Mammary epithelial cell (primary cell): ENCODE measurements at places on chromosomes 12 and 14. TPM values are rescaled to one million over a fixed set of nuclear protein-coding genes. Genes with fewer than 3 reads are reported as not detected.

DNA sequence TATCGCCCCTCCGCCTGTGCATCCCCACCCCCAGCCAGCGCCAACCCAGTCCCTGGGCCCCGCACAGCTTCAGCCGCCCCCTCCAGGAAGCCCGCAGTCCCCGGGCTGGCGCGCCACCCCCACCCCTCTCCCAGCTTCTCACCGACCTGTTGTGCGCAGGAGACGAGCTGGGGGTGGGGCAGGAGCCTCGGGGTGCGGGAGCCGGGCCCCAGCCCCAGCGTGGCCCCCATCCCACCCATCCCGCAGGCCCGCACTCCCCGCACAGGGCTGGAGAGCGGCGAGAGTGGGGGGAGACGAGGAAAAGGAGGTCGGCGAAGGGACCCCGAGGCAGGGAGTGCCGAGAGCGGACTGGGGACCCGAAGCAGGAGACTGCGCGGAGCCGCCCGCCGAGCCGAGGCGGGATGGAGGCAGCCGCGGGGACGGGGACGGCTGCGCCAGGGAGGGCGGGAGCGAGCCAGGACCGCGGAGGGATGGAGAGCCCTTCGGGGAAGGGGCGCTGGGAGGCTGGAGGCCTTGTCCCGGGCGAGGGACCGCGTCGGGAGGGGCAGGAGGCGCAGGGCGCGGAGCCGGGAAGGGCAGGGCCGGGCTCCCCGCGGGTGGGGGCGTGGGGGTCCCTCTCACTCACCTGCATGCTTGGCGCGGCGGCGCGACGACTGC is 498 bp downstream of the PIANP start:
- DNase-seq, result no peak

- DNase-seq, result no peak
These were observed 24.7 kb downstream of the RNF34 start for GRCh38 chr12:121424624-121424975.

DNA sequence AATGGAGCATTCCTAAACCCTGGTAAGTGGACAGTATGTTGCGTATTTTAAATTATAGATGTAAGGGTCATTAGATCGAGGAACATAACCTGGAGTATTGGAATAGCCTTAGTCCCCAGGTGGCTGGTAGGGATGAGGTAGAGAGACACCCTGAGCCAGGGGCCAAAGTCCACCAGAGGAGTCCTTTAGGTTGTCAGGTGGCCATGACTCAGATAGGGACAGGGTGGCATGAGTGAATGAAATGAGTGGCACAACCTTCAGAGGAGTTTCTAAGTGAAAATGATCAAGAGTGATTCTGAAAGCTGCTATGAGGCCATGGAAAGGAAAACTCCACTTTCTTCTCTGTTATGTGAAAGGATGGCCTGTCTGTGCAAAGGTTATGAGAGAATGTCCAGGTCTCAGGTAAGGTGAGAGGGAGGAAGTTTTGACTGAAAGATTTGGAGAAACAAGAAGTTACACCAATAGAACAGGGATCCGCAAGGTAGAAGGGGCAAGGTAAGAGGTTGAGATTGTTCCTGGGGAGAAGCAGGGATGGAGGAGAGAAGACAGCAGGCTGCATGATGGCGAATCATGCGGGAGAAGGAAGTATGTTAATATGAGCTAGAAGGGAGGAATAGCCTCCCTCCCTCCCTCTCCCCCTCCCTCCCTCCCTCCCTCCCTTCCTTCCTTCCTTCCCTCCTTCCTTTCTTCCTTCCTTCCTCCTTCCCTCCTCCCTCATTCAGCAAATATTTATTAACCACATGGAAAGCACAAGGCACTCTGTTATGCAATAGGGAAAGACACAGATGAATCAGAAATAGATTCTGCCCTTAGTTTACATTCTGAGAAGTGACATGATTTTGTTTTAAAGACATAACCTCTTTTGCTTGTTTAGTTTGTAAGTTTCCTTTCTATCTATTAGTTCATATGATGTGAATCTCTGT is 14.0 kb upstream of the RIPK3 start:
- peak; percentile 79 for DNase-seq

The CLEC7A gene
- not detected for total RNA-seq

GRCh38 chr12:52082026-52082668 is 2.6 kb downstream of the SMIM41 start:
- no peak for DNase-seq

GRCh38 chr12:64669270-64669842 is 59.1 kb downstream of the RASSF3 start:
- peak; percentile 17 for DNase-seq

- DNase-seq, result peak; percentile 6
These were observed 12.8 kb downstream of the STX2 start for GRCh38 chr12:130826151-130826801.

The SIX4 gene
- 10.7 TPM for total RNA-seq

- no peak for DNase-seq
These were observed 15.0 kb upstream of the EMP1 start for GRCh38 chr12:13181375-13182070.

The C3AR1 gene
- total RNA-seq, result 0.17 TPM

The IGFBP6 gene
- total RNA-seq, result 125 and 141 TPM in 2 replicates

- DNase-seq, result no peak
These were observed 165.4 kb downstream of the PAWR start for GRCh38 chr12:79525357-79525756.

The GPRC5A gene
- 8.1 and 15.3 TPM in 2 replicates for total RNA-seq

The MAP1LC3B2 gene
- total RNA-seq, result 2.9 and 8.0 TPM in 2 replicates

The EDDM3A gene
- not detected in 2 replicates for total RNA-seq

DNA sequence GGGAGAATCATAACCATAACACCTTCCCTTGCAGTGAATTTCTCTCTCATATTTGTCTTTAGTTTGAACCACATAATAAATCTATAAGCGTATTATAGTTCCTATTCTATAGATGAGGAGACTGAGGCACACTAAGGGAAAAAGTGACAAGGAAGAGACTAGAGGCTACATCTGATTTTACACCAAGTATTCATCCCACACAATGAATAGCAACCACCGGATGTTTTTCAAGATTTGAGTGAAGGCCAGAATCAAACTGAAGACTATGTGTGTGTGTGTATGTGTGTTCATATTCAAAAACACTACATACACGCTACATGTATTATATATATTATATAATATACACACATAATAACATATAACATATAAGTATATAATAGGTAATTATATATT is 4.7 kb downstream of the ASB2 start:
- no peak for DNase-seq

- no peak for DNase-seq
These were observed 435.0 kb downstream of the NELL2 start for GRCh38 chr12:44441155-44441554.

- DNase-seq, result no peak
These were observed 4.1 kb downstream of the ISCU start for GRCh38 chr12:108566452-108566851.

DNA sequence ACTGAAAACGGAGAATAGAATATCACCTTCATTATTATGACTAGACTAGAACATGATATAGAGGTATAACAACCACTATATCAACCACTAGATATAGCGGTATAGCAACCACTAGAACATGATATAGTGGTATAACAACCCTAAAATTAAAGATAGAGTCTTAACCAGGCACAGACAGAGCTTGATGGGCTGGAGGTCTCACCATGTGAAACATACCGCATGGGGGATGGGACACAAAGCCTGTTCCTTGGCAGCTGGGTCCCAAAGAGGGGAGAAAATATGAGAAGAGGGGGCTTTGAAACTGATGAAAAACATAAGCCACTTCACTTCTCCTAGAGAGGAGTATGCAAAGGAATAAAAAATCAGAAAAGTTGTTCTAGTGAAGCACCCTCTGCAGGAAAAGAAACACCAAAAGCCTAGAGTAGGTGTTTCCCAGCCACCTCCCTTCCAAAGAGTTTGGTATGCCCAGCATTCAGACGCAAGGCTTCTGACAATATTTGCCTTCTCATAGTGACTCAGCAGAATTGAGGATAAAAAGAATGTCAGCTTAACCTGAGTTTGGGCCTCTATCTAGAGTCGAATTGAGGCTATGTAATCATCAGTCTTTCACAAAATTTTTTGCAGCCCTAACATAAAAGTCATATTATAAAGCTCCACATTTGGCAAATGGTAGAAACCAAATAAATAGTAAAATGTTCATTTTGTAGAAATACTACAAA is 316.4 kb downstream of the NOVA1 start:
- DNase-seq, result peak; percentile 3

The SPIC gene
- not detected for total RNA-seq

- no peak for DNase-seq
These were observed 1.5 kb downstream of the OR4E1 start for GRCh38 chr14:21672116-21672515.

The TRIM9 gene
- total RNA-seq, result 0.05 and 0.14 TPM in 2 replicates

- DNase-seq, result no peak
These were observed 23.4 kb downstream of the LDHB start for GRCh38 chr12:21634245-21634644.
